ENCODE measurements at places on chromosomes 11 and 22. TPM values are rescaled to one million over a fixed set of nuclear protein-coding genes. Genes with fewer than 3 reads are reported as not detected.

GRCh38 chr11:6962141-6962540, 35.9 kb downstream of the ZNF215 start:
- H3K27ac ChIP-seq = no peak overlapping the region
- no peaks in the 10 kb centered on the region for H3K27me3 ChIP-seq
- no peak overlapping the region for H3K4me3 ChIP-seq
- peak; percentile 2 for DNase-seq

DNA sequence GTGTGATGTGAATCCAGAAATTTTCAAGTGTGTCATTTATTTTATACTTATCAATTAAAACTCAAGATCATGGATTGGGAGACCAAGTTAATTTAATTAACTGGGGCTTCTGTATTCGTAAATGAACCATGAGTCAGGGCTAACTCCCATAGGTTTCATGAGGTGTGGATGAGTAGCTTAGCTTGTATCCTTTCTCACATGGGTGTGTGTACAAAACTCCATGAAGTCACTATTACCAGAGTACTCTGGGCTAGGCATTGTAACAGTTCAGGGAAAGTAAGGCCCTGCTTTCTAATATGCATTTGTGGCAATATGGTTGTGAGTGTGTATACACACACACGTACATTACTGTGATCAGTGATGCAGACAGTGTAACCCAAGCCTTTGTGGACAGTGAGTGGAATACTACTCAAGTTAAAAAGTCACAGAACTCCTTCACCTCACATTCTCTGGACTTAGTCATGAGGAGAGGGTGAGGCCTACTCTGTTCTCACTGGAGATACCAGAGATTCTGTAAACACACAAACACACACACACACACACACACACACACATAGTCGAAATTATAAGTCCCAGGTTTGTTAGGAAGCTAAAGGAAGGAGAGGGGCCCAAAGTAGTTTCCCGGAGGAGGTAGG, 3.5 kb downstream of the CNTF start:
- DNase-seq = no peak
- H3K27me3 ChIP-seq = no peaks in the 10 kb centered on the region
- no peak overlapping the region for H3K4me3 ChIP-seq
- H3K36me3 ChIP-seq = peaks cover 24% of the 10 kb centered on the region
- H3K27ac ChIP-seq = no peak overlapping the region
- H3K4me1 ChIP-seq = no peaks in the 10 kb centered on the region

Gene FOLH1
- polyA plus RNA-seq = not detected

GRCh38 chr22:26477341-26477731, 6.2 kb downstream of the HPS4 start:
- H3K27ac ChIP-seq = no peak overlapping the region
- H3K36me3 ChIP-seq = peaks cover 23% of the 10 kb centered on the region
- H3K4me1 ChIP-seq = peaks cover 6% of the 10 kb centered on the region
- DNase-seq = no peak

Gene CCDC34
- polyA plus RNA-seq = 12.8 TPM

DNA sequence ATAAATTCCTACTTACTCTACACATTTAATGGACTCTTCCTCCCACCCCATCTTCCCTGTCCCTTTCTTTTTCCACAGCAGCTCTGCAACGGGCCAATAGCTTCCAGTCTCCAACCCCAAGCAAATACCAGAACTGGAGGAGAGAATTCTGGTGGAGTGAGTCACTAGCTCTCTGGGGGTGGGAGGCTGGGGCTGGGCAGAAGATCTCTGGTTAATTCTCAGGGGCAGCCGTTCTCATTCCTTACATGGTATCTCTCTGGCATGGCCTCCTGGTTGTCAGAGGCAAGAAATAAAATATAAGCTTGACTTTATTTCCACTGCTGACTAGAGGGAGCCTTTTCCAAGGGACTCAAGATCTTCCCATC, 90.4 kb upstream of the PARVA start:
- no peak for DNase-seq
- no peak overlapping the region for H3K4me3 ChIP-seq
- no peaks in the 10 kb centered on the region for H3K4me1 ChIP-seq
- H3K36me3 ChIP-seq = no peaks in the 10 kb centered on the region
- no peaks in the 10 kb centered on the region for H3K27me3 ChIP-seq
- H3K27ac ChIP-seq = no peak overlapping the region

- H3K36me3 ChIP-seq = no peaks in the 10 kb centered on the region
- no peaks in the 10 kb centered on the region for H3K27me3 ChIP-seq
- no peak overlapping the region for H3K4me3 ChIP-seq
Measured at GRCh38 chr11:37504921-37505320, 906.9 kb upstream of the RAG2 start.

DNA sequence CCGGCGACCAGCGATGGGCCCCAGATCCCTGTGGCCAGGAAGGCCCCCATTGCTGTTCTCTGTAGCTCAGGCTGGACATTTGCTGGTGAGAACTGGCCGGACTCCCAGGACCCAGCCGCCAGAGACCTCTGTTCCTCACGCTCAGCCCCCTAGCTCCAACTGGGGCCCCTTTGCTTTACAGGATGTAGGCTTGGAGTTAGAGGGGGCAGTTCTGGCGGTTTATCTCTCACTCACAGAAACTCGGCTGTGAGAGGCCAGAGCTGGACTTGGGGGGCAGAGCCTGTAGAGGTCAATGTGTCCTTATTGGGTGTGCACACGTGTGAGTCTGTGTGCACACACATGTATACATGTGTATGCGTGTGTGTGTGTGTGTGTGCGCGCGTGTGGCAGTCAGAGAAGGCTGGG, 502 bp downstream of the SMIM38 start:
- no peaks in the 10 kb centered on the region for H3K27me3 ChIP-seq
- H3K4me1 ChIP-seq = peaks cover 14% of the 10 kb centered on the region
- H3K4me3 ChIP-seq = no peak overlapping the region
- no peak overlapping the region for H3K27ac ChIP-seq
- no peaks in the 10 kb centered on the region for H3K36me3 ChIP-seq

GRCh38 chr11:1372660-1373059, 17.1 kb upstream of the BRSK2 start:
- no peaks in the 10 kb centered on the region for H3K4me1 ChIP-seq
- H3K27me3 ChIP-seq = no peaks in the 10 kb centered on the region
- H3K4me3 ChIP-seq = no peak overlapping the region
- no peak overlapping the region for H3K27ac ChIP-seq
- H3K36me3 ChIP-seq = no peaks in the 10 kb centered on the region
- no peak for DNase-seq

GRCh38 chr11:73318501-73319011, 10.5 kb downstream of the ARHGEF17 start:
- no peak for DNase-seq
- H3K4me1 ChIP-seq = peaks cover 53% of the 10 kb centered on the region
- H3K36me3 ChIP-seq = no peaks in the 10 kb centered on the region
- no peak overlapping the region for H3K4me3 ChIP-seq

- no peak overlapping the region for H3K27ac ChIP-seq
- no peaks in the 10 kb centered on the region for H3K36me3 ChIP-seq
- DNase-seq = no peak
Measured at GRCh38 chr11:92162776-92163175, 61.8 kb upstream of the FAT3 start.

DNA sequence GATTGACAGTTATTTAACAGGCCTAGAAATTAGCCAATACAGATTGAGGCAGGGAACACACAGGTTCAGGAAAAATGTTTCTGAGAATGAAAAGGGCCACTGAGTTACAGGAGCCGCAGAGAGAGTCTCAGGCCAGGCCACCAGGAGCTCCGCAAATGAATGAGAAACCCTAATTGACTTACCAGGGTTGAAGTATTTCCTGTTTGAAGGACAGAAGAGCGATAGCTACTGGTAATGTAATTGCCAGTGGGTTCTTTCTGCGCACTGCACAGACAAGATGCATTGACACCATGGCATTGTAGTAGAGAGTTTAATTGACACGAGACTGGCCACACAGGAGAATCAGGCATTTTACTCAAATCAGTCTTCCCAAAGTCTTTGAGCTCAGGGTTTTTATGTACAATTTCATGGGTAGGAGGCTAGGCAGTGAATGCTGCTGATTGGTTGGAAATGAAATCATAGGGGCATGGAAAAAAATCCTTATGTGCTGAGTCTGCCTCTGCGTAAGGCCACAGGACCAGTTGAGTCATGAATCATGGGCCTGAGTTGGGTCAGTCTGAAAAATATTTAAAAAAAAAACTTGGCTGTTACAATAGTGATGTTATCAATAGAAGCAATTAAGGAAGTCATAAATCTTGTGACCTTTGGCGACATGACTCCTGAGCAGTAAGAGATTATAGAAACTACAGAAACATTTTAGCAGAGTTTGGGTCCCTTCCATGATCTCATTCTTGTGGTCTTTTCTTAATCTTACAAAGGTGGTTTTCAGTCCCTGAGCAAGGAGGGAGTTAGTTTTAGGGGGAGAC, 203.8 kb downstream of the CASP12 start:
- DNase-seq = peak; percentile 82
- H3K27me3 ChIP-seq = no peaks in the 10 kb centered on the region
- no peaks in the 10 kb centered on the region for H3K36me3 ChIP-seq
- no peaks in the 10 kb centered on the region for H3K4me1 ChIP-seq

DNA sequence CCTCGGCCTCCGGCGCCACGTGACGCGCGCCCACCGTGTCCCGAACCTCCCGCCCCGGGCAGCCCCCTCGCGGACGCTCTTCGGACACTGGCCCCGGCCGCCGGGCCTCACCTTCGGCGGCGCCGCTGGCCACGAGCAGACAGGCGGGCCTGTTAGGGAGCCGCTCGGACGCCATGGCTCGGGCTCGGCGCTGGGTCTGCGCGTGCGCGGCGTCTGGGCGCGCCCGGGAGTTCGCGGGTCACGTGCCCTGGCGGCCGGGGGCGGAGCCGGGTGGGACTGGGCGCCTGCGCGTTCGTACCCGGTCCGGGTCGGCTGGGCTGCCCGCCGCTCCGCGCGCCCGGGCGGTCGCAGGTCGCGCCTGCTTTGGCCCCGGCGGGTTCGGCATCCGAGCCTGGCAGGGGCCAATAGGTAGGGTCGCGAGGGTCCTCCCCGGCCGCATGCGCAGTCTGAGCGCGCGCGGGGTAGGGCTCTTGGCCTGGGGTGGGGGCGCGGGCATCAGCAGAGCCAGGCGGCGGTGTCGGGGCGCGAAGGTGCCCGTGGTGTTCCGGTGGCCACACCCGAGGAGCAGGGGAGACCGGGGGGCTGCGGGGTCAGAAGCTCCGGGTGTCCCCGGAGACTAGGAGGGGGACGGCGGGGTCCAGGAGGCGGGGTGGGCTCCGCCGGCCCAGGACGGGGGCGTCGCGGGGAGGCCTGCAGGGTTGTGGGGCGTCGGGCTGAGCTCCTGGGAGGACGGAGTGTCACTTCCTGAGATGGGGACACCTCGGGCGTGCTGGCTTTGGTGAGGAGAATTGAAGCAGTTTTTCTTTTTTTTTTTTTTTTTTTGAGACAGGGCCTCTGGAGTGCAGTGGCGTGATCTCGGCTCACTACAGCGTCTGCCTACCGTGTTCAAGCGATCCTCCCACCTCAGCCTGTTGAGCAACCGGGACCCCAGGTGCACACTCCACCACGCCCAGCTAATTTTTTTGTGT, at the start of gene GATD1:
Gene GATD1 (minus strand): TSS at position 200 of the 968 bp plus-strand sequence. CDS start 25 bp downstream, at position 175.
- H3K27ac ChIP-seq = peak within 1 kb of the TSS; percentile 99
- H3K4me3 ChIP-seq = peak within 1 kb of the TSS; percentile 97
- no peaks in the 10 kb centered on the region for H3K27me3 ChIP-seq
- peak; percentile 91 for DNase-seq

DNA sequence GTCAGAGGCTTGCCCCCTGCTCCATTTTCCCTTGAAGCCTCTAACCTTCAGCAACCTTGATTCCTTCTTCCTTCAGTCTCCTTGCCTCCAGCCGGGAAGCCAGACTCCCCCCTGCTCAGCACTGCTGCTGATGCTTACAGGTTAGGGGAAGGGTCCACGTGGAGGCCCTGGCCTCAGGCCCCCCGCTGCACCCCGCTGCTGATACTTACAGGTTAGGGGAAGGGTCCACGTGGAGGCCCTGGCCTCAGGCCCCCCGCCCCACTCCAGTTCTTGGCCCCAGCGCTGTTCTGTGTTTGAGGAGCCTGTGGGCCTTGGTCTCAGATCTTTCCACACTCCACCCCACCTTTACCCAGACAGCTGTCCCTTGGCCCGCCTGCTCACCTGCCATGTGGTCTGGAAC, 25.6 kb upstream of the PKNOX2 start:
- H3K36me3 ChIP-seq = no peaks in the 10 kb centered on the region
- no peak overlapping the region for H3K4me3 ChIP-seq
- peaks cover 13% of the 10 kb centered on the region for H3K27me3 ChIP-seq
- no peak overlapping the region for H3K27ac ChIP-seq
- no peak for DNase-seq

DNA sequence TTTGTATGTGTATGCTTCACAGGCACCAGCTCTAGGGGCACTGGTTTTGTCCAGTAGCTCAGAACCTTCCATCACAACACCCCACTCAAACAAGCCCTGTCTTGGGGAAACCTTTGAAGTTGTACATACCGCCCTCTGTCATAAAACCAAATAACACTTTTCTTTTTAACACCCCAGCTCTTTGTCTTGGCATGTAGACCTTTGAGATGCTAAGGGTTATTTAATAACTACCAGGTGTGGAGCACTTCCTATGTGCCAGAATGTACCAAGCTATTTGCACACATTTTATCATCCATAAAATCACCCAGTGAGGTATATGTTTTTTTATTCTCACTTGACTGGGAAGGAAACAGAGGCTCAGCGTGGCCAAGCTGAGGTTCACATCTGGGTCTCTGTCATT, 50.6 kb downstream of the CYB5R2 start:
- no peaks in the 10 kb centered on the region for H3K27me3 ChIP-seq
- H3K36me3 ChIP-seq = no peaks in the 10 kb centered on the region
- H3K27ac ChIP-seq = no peak overlapping the region
- H3K4me3 ChIP-seq = no peak overlapping the region

DNA sequence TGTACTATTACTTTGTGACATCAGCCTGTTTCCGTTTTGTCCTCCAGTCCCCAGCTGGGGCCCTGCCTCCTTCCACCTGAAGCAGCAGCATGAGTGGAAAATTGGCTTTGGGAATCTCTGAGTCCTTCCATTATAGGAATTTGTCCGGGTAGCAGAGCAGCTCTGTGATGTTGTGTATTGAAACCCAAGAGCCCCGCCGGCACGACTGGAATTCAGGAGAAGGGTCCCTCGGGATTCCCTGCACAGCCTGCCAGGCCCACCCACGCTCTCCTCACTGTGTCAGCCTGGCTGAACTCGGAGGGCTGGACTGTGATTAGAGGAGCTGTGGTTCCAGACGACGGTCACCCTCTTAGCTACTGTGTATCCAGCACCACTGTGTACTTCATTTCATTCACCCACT, 18.8 kb upstream of the TSPAN18 start:
- H3K27ac ChIP-seq = no peak overlapping the region
- peaks cover 24% of the 10 kb centered on the region for H3K4me1 ChIP-seq
- peak; percentile 74 for DNase-seq
- no peak overlapping the region for H3K4me3 ChIP-seq
- H3K27me3 ChIP-seq = no peaks in the 10 kb centered on the region

DNA sequence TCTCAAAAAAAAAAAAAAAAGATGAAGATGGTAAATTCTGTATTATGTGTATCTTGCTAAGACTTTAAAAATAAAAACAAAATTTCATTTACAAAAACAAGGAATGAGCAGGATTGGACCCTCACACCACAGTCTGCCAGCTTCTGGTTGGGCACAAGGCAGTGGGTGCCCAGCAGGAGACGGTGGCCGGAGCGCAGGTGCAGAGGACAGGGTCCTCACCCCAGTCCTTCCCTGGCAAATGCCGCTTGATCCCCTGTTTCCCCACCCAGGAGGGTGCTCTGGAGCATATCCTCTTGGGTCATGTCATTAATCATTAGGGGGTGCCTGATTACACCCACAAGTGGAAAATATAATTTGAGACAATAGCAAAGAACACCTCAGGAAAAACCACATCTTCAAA, 31.2 kb downstream of the SHANK2 start:
- no peaks in the 10 kb centered on the region for H3K36me3 ChIP-seq
- H3K4me3 ChIP-seq = no peak overlapping the region
- H3K27ac ChIP-seq = no peak overlapping the region
- no peak for DNase-seq
- H3K27me3 ChIP-seq = no peaks in the 10 kb centered on the region
- no peaks in the 10 kb centered on the region for H3K4me1 ChIP-seq
